ENCODE measurements at places on chromosomes 16 and 17. TPM values are rescaled to one million over a fixed set of nuclear protein-coding genes. Genes with fewer than 3 reads are reported as not detected.

The CPSF4L gene
- total RNA-seq, result not detected

The IL21R gene
- total RNA-seq, result not detected

The LMF1 gene
- 17.2 TPM for total RNA-seq

The VMP1 gene
- total RNA-seq, result 166 TPM

The WWP2 gene
- 31.3 TPM for total RNA-seq

The NUP85 gene
- total RNA-seq, result 38.8 TPM

The ARHGAP23 gene
- 75.7 TPM for total RNA-seq

The CCT6B gene
- total RNA-seq, result 2.5 TPM

The SALL1 gene
- 11.9 TPM for total RNA-seq

The NAGS gene
- not detected for total RNA-seq

The MYO15B gene
- 59.5 TPM for total RNA-seq

The AMZ2 gene
- total RNA-seq, result 47.6 TPM

The TAT gene
- total RNA-seq, result not detected

The SBK1 gene
- 39.8 TPM for total RNA-seq

The LPO gene
- not detected for total RNA-seq

The TMC8 gene
- 2.5 TPM for total RNA-seq

The TBC1D3E gene
- total RNA-seq, result not detected

The KRT31 gene
- 0.94 TPM for total RNA-seq

The TBX6 gene
- 0.31 TPM for total RNA-seq

The DPEP2 gene
- total RNA-seq, result not detected

The SLC5A11 gene
- total RNA-seq, result not detected

The RPTOR gene
- 45.4 TPM for total RNA-seq

The CLUH gene
- 42.9 TPM for total RNA-seq

The ASPSCR1 gene
- total RNA-seq, result 22.5 TPM

The TRPV3 gene
- 0.94 TPM for total RNA-seq

The NPIPA5 gene
- 8.1 TPM for total RNA-seq

The KRTAP9-8 gene
- not detected for total RNA-seq

The MPV17L gene
- 11.3 TPM for total RNA-seq

The TMEM238L gene
- not detected for total RNA-seq

The SULT1A2 gene
- 1.6 TPM for total RNA-seq

The SPATA32 gene
- not detected for total RNA-seq

The CIBAR2 gene
- total RNA-seq, result not detected

The CACNG5 gene
- total RNA-seq, result 0.63 TPM

The DHRS7B gene
- 13.8 TPM for total RNA-seq

The ARL5C gene
- not detected for total RNA-seq

The IRX6 gene
- total RNA-seq, result not detected

The CDH1 gene
- 1.3 TPM for total RNA-seq

The PTGES3L gene
- 2.5 TPM for total RNA-seq

The GAS2L2 gene
- 0.31 TPM for total RNA-seq

The GPR139 gene
- total RNA-seq, result 3.4 TPM

The PLLP gene
- total RNA-seq, result 2.8 TPM

The TEKT1 gene
- total RNA-seq, result 1.3 TPM

The PDILT gene
- total RNA-seq, result not detected

The EVI2A gene
- total RNA-seq, result 1.9 TPM

The AGRP gene
- total RNA-seq, result not detected
